Activated CD4-positive, CD25-positive, alpha-beta regulatory T cell treated with anti-CD3 and anti-CD28 coated beads, Interleukin-2, amount 50 U/mL, for 24 hours (primary cell): ENCODE measurements at places on chromosomes 5 and 9.

GRCh38 chr5:87452837-87453236 lies 40.1 kb upstream of the CCNH start:
- ATAC-seq, result no peak

DNA sequence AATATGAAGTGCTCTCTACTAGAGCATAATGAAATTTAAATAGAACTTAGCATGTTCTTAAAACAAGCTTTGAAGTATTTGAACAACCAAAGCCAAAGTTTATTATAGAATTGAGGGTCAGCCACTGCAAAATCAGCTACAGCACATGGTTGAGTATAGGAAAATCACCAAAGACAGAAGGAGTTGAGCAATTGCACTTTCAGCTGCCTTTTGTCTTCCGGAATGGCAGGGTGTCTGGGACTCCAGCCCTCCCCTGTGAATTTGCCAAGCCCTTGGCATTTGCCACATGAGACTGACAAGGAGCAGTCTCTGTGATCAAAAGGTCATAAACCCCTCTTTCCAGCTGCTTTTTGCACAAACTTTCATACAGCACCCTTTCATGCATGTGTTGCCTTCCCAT lies 8.5 kb upstream of the LURAP1L start:
- no peak for ATAC-seq

DNA sequence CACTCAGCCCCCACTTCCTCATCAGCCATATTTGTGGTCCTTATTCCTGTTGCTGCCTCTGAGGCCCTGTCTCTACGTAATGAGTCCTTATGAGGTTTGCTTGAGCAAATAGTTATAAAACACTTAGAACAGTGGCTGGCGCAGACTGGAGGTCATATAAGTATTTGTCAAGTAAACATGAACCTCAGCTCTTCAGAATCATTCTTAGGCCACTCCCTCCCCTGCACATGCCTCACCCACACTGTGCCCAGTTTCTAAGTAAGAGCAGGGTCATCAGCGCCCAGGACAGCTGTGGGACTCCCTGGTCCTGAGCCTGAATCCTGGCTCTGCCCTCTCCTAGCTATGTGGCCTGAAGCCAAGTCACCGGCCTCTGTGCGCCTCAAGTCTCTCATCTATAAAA lies 4.0 kb downstream of the ST6GALNAC4 start:
- ATAC-seq, result no peak

DNA sequence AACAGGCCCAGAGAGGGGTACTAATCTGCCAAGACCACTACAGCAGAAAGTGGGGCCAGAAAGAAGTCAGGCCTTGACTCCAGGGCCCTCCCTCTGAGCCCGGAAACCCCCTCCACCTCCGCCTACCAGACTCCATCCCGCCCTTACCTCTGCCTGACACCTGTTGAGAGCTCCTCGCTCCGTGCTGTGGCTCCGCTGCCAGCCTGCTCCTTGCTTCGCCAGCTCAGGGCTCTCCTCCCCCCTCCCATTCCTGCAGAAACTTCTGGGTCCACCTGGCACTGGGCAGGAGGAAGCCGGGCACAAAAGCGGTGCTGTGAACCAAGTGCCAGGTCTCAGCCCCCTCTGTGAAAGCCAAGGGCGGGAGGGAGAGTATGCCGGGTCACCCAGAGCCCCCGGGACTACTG lies 6.4 kb upstream of the ST6GALNAC6 start:
- ATAC-seq, result peak; percentile 73

- ATAC-seq, result no peak
Observed at GRCh38 chr9:109121232-109121796, 1.6 kb upstream of the TMEM245 start.

DNA sequence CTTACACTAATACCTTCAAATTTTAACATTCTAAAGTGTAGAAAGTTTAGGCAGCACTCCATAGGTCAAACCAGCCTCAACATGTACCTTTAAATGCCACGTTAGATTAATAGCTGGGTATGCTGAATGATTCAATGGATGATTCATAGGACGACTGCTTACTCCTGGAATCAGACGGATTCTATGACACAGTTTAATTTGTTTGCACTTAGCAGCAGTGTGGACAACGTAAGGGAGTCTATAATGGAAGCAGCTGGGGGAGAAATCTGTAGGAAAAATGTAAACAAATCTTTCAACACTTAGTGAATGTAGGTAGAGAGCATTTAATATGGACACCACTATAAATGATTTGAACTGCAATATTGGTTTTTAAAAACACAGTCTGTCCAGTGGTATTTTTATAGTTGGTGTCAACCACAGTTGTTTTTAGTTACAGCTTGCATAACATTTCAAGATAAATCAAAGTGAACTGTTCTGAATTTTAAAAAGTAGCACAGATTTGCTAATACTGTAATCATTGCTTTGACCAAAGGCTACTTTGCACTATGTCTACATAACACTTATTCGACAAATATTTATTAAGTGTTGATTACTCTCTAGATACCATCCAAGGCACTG lies 701.5 kb upstream of the MEF2C start:
- no peak for ATAC-seq

- no peak for ATAC-seq
Observed at GRCh38 chr9:106864373-106865143, 1.6 kb downstream of the ZNF462 start.

DNA sequence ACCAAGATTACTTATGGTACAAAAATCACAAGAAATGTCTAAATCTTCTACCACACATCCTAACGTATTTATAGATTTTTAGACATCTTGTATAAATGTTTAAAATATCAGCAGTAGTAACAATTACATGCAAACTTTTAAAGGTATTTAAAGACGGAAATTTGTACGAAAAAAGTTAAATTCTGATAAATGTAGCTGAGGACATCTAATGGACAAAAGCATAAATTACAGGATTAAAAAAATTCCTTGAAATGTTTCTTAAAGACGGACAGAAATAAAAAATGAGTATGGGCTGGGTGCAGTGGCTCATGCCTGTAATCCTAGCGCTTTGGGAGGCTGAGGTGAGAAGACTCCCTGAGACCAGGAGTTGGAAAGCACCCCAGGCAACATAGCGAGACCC lies 15.8 kb downstream of the ERCC8 start:
- no peak for ATAC-seq

DNA sequence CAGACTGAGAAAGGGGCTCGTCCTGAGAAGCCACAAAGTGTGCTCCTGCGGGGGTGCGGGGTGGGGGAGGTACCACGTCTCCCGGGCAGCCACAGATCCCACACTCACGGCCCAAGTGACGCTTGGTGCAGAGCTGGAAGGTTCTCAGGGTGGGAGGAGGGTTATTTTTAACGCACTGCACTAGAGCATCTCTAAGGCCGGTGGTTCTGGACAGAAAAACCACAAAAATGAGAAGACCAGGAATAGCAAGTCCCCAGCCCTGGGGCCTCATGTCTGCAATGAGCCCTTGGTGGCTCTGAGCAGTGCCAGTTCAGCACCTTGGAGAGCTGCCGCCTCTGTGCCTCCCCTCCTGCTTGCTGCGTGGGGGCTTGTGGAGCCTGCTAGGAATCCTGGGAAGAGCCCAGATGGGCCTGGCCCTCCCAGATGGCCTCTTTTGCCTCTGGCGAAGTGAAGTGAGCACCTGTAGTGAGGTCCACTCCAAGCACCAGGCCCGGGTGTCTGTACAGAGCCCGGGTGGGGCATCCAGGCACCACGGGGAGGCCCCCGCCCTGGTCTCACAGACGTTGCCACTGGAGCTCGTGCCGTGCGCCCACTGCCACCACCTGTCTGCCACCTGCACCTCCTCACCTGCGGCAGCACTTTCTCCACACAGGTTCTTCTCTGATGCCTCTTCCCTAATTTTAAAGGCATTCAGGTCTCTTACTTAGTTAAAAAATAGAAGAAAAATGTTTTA lies 48.9 kb upstream of the CACNA1B start:
- ATAC-seq, result no peak

DNA sequence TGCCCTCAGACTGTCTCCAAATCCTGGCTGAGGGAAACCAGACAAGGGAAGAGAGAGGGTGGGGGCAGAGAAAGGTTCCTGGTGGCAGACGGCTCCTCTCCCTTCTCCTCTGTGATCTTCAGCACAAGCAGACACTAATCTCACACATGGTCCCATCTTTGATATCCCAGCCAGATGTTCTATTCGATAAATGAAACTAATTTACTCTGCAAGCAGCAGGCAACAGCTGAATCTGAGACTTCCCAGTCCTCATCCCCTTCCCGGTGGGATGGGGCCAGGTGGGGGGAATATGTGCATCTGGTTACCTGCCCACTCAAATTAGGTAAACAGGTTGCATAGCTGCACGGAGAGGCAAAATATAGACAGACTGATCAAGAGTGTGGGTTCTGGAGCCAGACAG lies 208.9 kb upstream of the PANK3 start:
- ATAC-seq, result no peak

- no peak for ATAC-seq
Observed at GRCh38 chr9:101139082-101139481, 110.6 kb downstream of the PLPPR1 start.

DNA sequence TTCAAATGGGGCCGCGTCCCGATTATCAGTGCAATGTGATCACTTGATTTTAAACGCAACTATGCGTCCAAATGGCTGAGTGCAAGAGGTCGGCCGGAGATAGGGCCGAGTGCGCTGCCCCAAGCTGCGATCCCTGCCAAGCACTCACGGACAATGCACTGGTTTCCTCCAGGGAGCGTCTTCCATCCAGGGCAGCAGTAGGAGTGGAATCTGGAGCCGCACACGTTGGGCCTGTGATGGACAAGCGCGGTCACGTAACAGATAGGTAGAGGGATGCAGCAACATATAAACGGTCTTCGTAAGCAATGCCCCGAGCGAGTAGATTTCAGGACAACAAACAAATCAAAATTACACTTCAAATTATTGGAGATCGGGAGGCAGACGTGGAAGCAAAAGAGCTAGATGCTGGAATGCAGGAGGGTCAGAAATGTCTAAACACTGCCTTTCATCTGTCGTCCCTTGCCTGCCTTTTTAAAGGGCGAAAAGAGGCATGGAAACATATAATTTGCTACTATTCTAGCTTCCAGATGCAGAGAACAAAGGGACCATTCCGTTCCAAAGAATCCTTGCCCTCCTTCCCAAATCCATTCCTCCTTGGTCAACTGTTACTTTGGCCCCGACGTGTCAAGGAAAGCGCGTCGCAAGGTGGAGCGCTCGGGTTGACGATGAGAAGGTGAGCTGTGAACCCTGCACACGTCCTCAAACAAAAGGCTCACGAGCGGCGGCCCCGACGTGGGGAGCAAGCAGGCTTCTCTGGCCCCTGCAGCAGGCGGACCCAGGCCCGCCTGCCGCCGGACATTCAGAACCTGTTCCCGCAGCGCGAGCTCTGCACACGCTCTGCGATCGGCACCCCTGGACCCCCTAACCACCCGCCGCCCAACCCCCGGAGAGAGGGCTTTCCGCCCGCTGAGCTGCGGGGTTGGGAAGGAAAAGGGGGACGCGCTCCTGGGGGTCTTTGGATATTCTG lies 1.5 kb downstream of the FBN2 start:
- no peak for ATAC-seq

- ATAC-seq, result no peak
Observed at GRCh38 chr9:133783331-133783731, 45.2 kb upstream of the SARDH start.

GRCh38 chr9:110638381-110638954 lies 30.1 kb upstream of the MUSK start:
- ATAC-seq, result no peak

- ATAC-seq, result no peak
Observed at GRCh38 chr5:65825408-65826328, 100.7 kb upstream of the ERBIN start.

DNA sequence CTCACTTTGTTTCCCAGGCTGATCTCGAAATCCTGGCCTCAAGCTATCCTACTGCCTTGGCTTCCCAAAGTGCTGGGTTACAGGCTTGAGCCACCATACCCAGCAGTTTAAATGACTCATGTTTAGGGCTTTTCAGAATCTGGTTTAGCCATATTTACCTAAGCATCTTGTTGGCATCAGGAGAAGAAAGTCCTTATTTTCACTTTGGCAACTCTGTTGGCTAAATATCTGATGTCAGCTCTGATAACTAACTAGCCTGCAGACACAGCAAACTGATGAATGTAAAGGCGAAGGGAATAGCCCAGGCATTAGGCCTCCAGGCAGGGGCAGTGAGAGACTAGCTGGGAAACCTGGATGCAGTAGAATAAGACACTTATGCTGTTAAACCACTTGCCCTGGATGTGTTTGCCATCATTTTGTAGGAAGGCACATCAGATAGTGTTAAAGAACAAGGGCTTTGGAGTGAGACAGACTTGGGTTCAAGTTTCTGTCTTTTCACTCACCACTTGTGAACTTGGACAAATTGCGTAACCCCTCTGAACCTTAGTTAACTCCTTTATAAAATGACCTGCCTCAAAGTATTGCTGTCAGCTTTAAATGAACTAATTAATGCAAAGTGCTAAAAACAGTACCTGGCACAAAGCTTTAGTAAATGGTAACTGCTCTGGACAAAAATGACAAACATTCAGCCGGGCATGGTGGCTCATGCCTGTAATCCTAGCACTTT lies 34.7 kb upstream of the GARNL3 start:
- no peak for ATAC-seq

DNA sequence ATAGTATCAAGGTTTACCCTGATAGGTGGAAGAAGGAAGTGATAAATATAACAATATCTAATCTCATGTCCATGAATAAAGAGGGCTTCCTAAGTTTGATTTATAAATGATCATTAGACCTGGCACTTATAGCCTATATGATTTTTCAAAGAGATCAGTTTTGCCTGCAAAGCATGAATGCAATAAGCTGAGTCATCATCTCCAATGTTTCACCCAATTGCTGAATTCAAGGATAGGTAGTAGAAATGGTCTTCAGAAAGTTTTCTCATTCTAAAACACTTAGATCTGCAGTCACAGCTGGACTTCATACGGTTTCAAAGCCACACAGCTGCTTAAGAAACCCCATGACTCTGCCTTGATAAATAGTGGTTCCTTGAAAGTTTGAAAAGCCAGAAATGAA lies 1722.8 kb downstream of the MAT2B start:
- no peak for ATAC-seq

DNA sequence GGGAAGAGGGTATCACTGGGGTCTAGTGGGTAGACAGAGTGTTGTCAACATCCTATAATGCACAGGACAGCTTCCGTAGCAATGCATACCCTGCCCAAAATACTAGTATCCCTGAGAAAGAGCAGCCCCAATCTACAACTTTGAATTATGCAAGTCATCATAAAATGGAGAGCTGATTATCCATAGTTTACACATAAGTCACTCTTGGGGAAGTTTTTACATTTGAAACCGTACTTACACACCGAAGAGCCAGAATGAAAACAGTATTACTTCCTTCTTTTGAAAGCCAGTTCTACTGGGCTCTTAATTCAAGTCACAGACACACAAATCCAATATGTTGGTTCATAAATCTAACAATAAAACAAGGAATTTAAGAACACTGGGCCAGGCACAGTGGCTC lies 21.6 kb downstream of the RNF145 start:
- no peak for ATAC-seq

DNA sequence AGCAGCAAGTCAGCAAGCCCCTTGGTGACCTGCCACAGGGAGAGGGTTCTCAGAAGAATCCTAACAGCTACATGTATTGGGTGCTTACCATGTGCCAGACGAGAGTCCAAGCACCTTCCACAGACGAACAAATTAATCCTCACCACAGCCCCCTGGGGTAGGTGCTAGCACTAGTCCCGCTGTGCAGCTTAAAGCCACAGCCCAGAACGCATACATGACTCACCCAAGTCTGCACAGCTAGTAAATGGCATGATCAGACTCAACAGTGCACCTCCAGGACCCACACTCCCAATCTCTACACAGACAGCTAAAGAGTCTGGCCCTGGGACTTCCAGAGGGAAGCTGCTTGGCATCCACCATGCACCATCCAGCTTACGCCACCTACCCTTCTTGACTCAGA lies 111.5 kb downstream of the PAX5 start:
- ATAC-seq, result no peak

- ATAC-seq, result no peak
Observed at GRCh38 chr9:113940077-113940476, 64.0 kb downstream of the ZNF618 start.

GRCh38 chr5:156515121-156515520 lies 188.2 kb downstream of the SGCD start:
- no peak for ATAC-seq
